ENCODE measurements at places on chromosomes 12 and 14.

DNA sequence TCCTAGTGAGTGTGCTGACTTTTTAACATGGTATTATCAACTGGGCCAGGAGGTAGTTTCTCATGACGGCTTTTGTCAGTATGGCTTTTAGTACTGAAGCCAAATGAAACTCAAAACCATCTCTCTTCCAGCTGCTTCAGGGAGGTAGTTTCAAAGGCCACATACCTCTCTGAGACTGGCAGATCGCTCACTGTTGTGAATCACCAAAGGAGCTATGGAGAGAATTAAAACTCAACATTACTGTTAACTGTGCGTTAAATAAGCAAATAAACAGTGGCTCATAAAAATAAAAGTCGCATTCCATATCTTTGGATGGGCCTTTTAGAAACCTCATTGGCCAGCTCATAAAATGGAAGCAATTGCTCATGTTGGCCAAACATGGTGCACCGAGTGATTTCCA lies 141.1 kb downstream of the HMGA2 start:
- peak; percentile 67 for DNase-seq

GRCh38 chr14:33932576-33933345 lies 18.1 kb downstream of the EGLN3 start:
- no peak for DNase-seq

GRCh38 chr12:124898200-124898922 lies 16.1 kb downstream of the UBC start:
- no peak for DNase-seq

DNA sequence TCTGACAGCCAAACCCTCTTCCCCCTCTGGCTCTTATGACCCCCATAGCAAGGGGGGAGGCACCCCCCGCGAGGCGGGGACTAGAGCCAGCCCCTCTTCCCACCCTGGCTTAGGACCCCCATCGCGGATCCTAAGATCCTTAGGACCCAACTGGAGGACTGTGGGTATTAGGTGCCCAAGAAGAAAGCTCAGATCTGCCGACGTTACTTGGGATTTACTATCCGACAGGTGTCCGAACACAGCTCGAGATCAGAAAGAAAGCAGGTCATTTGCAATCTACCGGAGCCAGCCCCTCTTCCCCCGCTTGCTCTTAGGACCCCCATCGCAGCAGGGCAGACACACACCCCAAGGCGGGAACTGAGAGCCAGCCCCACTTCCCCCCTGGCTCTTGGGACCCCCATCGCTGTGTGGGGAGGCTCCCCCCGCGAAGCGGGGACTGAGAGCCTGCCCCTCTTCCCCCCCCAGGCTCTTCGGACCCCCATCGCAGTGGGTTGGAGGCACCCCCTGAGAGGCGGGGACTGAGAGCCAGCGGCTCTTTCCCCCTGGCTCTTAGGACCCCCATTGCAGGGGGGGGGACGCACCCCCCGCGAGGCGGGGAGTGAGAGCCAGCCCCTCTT lies 46.8 kb downstream of the DDX11 start:
- no peak for DNase-seq

- no peak for DNase-seq
Measured at GRCh38 chr14:61575551-61576150, 119.7 kb upstream of the HIF1A start.

DNA sequence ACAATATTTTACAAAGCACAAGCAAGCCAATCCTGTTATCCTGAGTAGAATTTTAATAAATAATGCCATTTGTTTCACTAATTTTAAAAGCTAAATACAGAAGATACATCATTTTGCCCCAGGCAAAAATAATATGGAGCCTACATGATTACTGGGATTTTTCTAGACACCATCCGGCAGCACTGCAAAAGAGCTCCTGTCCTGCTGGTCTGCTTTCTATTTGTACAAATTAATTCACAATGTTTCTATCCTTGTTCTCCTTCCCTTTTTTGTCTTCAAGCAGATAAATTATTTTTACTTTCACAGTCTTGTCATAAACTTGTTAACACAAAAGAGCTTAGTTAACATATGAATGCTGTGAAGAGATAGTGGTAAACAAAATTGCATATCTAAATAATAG lies 4.6 kb downstream of the SIX1 start:
- DNase-seq = no peak

DNA sequence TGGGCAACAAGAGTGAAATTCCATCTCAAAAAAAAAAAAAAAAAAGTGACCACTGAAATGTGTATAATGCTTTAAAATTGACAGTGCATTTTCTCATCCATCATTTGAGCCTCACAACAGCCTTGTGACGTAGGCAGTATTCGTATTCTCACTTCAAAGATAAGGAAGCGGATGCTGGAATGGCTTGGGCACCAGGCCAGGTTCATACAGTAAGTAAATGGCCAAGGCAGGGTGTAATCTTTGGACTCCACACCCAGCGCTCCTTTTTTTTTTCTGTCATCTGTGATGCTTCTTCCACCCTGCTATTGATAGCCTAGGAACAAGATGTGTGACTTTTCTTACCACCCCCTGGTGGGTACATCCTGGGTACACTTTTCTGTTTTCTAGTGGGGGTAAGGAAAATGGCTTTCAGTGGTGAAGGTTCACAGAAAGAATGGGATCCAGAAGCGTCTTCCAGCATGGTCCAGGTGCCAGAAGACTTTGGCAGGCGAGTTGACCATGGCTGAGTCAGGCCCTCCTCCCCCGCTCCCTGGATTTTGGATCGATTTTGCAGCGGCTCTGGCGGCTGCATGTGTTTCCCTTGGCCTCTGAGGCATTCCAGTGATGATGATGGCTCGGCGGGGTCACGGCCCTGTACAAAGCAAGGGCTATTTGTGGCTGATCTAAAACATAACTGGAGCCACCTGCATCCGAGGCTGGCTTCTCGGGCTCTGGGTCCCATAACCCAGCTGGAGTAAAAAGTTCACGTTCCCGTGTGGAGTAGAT lies 110.6 kb downstream of the CACNA1C start:
- peak; percentile 22 for DNase-seq

GRCh38 chr12:777550-778047 lies 25.2 kb downstream of the WNK1 start:
- no peak for DNase-seq

DNA sequence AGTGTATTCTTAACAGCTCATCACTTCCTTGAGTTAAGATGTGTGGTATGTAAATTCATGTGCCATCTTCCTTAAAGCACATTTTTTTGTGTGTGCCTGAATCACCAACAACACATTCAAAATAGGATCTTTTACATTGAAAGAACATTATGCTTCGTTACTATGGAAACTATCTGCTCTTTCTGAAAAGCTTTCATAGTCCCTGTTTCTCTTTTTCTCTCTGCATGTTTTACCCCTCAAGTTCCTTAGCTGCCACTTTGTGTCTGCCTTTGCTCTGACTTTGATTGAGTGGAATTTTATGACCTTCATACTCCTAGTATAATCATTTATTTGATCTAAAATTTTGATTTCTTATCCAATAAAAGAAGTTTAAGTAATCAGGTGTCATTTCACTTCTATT lies 880.3 kb upstream of the FOXG1 start:
- no peak for DNase-seq

- no peak for DNase-seq
Measured at GRCh38 chr14:67400434-67400833, 11.5 kb downstream of the PLEK2 start.

DNA sequence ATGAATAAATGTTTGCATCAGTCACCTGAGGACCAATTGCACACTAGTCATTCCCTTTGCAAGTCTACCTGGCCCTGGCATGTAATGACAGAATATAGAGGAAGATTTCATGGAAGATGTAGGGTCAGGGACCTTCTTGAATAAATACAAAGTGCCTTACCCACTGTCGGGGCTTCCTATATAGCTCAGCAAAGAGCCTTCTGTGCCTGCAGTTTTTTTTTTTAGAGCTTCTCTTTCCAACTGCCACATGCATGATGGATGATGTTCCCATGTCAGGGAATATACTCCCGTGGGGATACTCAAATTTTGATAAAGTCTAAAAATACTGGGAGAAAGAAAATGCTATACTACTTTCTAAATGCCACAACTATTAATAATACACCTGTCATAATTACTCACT lies 176.7 kb downstream of the ADCK1 start:
- no peak for DNase-seq

GRCh38 chr14:93230539-93230938 lies 23.5 kb downstream of the UBR7 start:
- DNase-seq = no peak

DNA sequence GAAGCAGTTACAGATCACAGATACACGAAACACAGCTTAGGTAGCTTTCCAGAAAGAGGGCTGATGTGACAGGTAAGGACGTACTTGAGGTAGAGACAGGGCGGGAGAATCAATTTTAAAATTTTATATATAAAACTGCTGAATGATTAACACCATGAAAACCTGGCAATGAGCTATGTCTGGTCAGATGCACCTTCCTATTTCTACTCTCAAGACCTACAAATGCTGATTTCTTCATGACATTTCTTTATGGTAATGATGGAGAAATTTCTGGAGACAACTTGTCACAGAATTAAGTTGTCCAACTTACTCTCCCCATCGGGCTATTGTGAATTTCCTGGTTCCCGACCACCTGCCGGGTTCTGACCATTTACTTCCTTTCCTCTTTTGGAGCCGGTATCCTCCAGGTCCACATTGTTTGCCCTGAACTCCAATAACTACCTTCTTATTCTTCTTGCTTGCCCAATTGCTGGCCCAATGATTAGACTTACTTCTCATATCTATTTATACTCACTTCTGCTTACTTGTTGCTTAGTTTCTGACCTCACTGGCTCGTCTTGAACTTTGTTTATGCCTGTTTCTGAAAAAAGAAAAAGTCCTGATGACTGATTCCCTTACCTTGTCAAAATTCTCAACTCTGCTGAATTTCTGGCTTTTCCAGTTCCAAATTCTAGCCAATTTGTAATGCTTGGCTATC lies 12.8 kb upstream of the ATP2B1 start:
- no peak for DNase-seq

DNA sequence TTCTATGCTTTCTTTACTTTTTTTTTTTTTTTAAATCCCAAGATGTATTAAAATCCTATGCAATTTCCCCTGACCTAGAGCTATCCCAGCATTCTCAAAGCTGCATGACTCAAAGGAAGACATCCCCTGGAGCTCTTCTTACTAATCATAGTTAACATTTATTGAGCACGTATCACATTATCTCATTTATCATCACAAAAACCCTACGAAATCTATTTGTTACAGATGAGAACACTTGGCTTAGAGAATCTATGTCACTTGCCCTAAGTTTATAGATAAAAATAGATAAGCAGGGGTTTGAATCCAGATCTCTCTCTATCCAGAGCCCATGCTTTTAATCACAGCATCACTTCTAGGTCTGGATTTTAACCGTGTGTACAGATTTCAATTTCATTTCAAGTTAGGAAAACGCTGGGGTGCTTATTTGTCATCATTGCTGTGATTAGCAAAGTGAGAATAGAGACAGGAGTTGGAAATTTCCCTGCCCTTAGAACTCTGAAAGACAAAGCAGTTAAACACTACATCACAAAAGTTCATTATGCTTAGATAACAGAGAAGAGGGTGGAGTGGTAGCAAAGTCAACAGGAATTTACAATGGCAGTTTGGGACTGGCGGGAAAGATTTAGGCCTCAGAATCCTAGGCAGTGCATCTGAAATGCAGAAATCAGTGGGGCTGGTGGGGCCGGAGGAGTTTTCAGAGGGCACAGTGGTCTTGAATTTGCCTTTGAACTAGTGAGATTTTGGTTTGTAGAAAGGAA lies 177.7 kb upstream of the FRMD6 start:
- DNase-seq = no peak

DNA sequence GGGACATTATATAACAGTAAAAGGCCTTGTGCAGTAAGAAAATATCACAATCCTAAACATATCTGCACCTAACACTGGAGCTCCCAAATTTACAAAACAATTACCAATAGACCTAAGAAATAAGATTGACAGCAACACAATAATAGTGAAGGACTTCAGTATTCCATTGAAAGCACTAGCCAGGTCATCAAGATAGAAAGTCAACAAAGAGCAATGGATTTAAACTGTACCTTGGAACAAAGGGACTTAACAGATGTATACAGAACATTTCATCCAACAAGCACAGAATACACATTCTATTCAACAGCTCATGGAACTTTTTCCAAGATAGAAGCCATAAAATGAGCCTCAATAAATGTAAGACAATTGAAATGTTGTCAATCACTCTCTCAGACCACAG lies 209.5 kb upstream of the ARHGAP5 start:
- no peak for DNase-seq

DNA sequence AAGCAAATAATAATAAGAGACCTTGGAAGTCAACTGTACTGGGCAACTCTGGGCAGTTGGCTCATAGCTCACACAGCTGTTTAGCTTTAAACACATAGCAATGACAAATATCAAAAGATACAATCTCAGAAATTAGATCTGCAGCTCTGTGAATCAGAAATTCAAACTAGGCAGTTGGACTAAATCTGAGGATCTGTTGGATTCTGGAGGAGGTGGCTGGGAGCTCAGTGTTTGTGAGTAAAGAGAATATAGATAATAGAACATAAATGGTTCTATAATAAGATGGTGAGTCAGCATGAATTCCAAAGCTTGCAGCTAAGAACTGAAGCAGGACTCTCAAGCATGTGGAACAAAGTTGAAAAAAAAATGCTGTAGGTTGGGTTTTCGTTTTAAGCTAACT lies 1949.4 kb upstream of the SEL1L start:
- peak; percentile 42 for DNase-seq

DNA sequence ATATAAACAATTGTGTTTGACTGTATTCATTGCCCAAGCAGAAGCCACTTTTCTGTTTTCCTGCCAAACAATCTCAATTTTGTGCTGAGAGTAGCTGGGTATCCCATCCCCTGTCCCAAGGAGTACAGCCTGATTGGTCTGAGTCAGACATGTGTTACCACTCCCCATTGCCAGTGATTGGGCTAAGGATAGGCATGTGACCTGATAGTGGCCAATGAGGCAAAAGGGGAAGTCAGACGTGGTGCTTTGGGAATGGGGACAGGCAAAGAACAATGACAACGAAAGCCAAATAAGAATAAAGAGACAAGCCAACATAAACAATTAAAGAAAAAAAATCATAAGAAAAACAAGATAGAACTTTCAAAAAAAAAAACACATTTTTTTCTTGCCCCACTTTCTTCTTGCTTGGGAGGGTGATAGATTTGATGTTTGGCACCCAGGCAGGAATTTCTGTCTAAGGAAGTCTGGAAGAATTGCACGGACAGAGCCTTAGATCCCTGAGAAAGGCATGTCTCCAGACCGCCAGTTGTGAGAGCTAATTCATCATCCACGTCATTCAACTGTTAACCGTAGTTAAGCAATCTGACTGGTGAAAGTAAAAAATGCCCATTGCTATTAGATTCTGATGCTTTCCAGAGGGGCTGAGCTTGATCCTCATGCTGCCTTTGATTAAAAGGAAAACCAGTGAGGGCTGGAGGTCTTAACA lies 626.6 kb upstream of the TMEM132C start:
- DNase-seq = no peak

- no peak for DNase-seq
Measured at GRCh38 chr14:63632932-63633514, 8.6 kb downstream of the WDR89 start.

GRCh38 chr14:74618078-74618952 lies 6.3 kb upstream of the LTBP2 start:
- DNase-seq = no peak

GRCh38 chr12:53871367-53871766 lies 67.3 kb upstream of the HOXC13 start:
- no peak for DNase-seq
